Activated CD8-positive, alpha-beta memory T cell treated with anti-CD3 and anti-CD28 coated beads for 4 hours (primary cell): ENCODE measurements at places on chromosomes 13 and 19.

- DNase-seq: no peak
Measured at GRCh38 chr13:84865783-84866221, 933.4 kb downstream of the SLITRK6 start.

DNA sequence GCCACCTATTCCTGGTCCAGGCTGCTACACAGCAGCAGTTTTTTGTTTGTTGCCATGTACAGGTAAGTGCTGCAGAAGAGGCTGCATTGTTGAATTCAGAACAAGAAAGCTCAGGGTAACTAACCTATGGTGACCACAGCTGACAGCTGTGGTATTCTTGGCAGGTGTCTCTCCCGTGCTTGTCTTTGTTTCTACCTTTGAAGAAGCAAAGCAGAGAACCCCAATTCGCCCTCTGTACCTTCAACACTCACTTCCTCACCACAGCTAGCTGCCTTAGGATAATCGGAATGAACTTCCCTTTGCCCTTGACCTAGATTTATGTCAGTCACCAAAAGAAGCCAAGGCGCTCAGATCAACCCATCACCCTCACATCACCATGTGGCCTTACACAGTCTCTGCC is 1703.3 kb upstream of the SLC10A2 start:
- DNase-seq: no peak

DNA sequence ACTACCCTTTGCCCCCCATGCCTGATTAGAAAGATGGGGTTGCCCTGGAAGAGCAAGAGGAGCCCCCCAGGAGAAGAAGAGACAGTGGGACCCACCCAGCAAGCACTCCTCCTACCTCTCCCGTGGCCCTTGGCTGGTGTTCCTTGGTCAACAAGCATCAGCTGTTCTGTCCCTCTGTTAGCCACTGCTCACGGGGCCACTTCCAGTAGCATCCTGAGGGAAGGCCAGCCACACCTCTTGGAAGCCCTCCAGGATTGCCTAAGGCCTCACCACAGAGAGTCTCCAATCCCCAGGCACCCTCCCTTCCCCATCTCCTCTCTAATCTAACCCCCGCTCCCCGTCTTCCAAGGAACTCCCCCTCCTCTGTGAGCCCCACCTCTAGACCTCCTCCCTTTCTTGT is 15.1 kb upstream of the DPP9 start:
- DNase-seq: no peak

DNA sequence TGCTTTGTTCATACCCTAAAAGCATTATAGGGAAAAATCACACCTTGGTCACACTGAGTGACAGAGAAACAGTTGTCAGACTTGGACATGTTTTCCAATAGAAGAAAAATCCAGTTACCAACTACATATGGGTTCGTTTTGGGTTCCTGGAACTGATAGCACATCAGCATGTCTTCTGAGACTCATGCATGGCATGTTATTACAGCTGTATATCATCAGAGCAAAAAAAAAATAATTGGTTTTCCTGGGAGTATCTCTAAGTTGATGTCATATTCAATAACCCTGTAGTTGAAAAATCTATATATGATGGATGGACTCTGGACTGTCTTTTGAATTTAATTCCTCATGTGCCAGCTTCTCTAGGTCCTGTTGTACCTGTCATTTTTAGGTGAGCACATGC is 211.6 kb downstream of the DNAJC15 start:
- no peak for DNase-seq

DNA sequence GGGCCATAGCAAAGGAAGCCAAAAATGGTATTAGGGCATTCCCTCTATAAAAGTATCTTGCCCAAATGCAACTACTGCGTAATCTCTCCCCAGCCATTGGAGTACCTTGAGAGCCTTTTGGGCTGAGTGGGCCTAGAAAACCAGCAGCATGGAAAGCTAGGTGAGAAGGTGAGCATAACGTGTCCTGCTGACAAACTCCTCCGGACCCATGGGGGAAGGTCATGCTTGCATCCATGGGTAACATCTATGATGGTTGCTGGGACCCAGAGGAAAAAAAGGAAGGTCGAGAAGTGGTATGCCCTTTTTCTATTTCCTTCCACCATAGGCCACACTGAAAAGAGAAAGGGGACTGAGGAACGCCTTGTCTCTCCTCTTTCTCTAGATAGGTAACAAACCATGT is 57.4 kb downstream of the ZNF728 start:
- DNase-seq: no peak

DNA sequence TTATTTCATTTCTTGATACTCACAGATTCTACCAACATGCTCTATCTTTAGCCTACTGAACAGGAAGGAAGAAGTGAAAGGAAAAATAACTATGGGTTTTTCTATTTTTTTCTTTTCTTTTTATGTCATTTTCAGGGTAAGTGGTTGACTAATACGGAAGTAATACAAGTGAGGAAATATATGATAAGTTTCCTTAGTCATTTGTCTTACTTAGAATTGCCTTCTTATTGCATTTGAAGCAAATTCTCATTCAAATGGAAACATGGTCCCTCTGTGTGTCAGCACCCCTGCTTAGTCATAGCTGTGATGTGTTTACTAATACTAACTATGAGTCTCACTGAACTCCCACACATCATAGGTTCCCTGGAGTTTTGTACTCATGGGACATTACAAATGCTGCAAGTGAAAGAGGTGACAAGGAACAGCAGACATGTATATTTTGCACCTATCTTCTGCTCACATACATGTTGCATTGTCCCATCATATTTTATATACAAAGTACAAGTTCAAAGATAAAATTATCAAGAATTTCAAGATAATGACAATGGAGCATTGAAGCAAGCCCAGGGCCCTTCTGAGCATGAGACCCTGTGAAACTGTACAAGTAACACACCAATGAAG is 60.1 kb downstream of the DCT start:
- peak; percentile 14 for DNase-seq

GRCh38 chr19:58450856-58451357 is 515 bp upstream of the ZNF324B start:
- DNase-seq: no peak

DNA sequence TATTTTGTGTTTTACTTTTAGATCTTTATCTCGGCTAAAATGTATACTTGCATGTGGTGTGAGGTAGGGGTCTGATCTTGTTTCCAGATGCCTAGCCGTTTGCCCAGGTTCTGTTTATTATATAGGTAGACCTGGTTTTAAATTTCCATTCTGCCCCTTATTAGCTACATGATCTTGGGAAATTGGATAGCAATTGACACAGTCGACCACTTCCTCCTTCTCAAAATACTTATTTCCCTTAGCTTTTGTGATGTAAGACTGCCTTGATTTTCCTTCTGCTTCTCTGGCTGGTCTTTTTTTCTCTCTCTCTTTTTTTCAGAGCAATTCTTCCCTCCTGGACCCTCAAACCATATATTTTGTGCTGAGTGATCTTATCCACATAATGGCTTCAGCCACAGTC is 3.0 kb upstream of the PGLYRP1 start:
- no peak for DNase-seq

DNA sequence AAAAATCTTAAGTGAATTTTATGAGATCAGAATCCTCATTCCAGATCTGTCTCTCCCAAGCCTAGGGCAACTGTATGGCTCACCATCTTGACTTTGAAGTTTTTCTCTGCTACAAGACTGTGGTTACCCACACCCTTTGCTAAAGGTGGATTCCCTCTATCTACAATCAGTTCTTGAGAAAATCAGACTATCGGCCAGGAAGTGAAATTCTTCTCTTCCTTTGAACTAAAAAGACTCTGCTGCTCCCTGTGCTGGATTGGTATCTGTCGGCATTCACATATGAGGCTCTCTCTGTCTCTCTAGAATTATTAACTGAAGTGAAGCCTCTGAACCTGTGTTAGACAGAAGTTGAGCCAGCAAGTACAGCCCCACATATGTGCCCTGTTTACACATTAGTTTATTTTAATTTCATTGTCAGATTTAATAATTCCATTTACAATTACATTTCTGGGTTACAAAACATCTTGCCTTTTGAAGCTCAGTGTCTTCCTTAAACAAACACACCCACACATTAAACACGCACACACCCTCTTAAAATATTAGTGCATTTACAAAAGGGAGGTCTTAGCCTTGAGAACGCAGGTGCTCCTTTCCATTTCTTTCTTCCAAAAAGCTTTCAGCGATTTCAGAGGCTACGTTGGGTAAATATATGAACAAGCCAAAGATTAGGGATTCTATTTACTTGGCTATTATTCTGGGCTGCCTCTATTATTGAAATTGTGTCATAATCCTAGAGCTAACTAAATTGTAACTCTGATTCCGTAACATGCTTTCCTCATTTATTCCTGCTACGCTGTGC is 145.7 kb downstream of the MIPEP start:
- DNase-seq: no peak

- no peak for DNase-seq
Measured at GRCh38 chr13:66659701-66660467, 570.3 kb downstream of the PCDH9 start.

- DNase-seq: no peak
Measured at GRCh38 chr13:71828117-71828516, 38.9 kb downstream of the DACH1 start.

- no peak for DNase-seq
Measured at GRCh38 chr19:46192992-46193650, 36.4 kb upstream of the IGFL1 start.

GRCh38 chr19:14764401-14764800 is 14.0 kb downstream of the ADGRE2 start:
- DNase-seq: no peak

DNA sequence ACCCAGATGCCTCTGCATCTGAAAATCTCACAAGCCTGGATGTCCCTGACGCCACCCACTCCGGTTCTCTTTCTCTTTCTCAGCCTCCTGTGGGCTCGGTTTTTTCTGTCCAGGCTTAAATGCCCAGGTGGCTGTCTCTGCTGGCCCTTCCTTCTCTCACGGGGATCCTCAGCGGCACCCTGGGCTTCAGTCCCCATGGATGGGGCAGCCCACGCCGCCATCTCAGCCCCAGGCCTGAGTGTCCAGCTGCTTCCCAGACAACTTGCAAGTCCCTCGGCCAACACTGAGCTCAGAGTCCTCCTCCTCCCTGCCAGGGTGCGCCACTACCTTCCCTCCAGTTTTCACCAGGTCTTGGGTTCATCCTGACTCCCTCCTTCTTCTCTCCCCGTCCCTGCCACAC is 6.4 kb downstream of the FBN3 start:
- no peak for DNase-seq

DNA sequence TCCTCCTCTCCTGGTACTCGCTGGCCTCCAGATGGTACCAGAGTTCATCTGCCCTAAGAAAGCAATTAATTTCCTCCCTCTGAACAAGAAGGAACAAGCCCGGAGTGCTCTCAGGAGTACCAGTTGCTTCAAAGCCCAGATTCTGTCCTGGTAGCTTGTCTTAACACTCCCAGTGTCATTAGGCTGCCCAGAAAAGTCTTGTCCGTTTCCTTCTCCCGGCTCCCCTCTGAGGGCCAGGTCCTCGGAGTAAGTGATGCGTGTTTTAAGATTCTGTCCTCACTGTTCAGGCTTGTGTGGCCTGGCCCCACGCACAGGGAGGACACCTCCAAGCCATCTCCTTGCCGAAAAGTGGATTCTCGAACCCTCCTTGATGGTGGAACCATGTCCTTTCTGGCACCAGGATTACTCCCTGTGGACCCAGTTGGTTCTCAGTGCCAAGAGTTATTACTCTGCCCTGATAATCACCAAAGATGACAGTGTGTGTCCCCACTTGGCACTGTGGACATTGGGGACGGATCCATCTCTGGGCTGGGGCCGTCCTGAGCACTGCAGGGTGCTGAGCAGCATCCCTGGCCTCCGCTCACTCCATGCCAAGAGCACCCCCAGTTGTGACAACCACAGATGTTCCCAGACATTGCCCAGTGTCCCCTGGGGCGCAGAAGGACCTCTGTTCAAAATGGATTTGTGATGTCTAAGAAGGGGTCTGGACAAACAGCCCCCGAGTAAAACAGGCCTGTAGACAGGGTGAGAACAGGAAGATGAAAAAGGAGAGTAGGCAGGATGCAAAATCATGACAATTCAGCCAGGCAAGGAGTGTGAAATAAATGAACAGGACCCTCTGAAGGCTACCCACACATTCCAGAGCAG is 52.4 kb downstream of the RFX2 start:
- no peak for DNase-seq

DNA sequence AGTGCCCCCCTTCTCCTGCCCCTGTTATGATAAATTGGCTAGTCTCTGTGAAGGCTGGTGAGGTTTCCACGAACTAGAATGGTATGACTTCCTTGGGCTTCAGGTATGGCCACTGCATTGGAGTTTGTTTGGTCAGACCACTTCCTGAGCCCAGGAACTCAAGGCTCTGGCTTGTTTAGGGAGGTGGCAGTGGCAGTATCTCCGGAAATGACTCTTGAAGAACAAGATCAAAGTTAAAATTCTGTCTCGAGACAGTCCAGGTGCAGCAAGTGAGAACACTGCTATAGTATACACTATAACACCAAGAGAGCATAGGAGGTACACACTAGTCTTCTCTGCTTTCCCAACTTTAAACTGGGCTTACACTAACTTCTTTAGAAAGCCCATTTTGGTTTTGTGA is 309.1 kb downstream of the KLF12 start:
- no peak for DNase-seq

- DNase-seq: no peak
Measured at GRCh38 chr13:112159575-112160547, 92.9 kb downstream of the SOX1 start.

- no peak for DNase-seq
Measured at GRCh38 chr13:34358811-34359513, 541.0 kb downstream of the RFC3 start.

GRCh38 chr19:17447704-17448130 is 751 bp downstream of the TMEM221 start:
- DNase-seq: no peak

DNA sequence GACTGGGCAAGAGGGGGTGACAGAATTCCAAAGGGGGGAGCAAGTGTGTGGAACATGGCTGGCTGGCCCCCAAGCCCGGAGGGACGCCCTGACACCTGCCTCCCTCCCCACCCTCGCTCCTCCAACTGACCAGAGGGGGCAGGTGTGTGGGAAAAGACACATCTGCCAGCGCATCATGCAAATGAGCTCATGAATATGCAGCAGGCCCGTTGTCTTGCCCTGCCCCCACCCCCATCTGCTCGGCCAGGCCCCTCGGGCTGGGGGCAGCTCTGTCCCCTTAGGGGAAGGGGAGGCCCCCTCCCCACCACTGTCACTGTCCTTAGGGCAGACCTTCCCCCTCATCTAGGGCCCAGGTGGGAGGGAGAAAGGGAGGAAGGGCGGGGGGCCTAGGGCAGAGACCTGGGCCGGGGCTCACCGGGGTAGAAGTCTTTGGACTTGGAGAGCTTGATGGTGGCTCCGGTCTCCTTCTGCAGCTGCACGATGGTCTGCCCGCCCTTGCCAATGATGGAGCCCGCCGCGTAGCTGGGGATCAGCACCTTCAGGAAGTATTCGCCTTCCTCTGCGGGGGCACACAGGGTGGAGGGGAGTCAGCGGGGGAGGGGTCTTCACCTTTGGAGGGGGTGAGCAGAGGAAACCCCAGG is 12.9 kb downstream of the NOVA2 start:
- no peak for DNase-seq

GRCh38 chr19:5048727-5049553 is 80.0 kb downstream of the KDM4B start:
- no peak for DNase-seq

- DNase-seq: no peak
Measured at GRCh38 chr19:35265900-35266519, 2.8 kb upstream of the USF2 start.
